ENCODE measurements at places on chromosomes 2 and 18. TPM values are rescaled to one million over a fixed set of nuclear protein-coding genes. Genes with fewer than 3 reads are reported as not detected.

GRCh38 chr2:71215447-71215846, 11.5 kb downstream of the PAIP2B start:
- DNase-seq, result no peak

DNA sequence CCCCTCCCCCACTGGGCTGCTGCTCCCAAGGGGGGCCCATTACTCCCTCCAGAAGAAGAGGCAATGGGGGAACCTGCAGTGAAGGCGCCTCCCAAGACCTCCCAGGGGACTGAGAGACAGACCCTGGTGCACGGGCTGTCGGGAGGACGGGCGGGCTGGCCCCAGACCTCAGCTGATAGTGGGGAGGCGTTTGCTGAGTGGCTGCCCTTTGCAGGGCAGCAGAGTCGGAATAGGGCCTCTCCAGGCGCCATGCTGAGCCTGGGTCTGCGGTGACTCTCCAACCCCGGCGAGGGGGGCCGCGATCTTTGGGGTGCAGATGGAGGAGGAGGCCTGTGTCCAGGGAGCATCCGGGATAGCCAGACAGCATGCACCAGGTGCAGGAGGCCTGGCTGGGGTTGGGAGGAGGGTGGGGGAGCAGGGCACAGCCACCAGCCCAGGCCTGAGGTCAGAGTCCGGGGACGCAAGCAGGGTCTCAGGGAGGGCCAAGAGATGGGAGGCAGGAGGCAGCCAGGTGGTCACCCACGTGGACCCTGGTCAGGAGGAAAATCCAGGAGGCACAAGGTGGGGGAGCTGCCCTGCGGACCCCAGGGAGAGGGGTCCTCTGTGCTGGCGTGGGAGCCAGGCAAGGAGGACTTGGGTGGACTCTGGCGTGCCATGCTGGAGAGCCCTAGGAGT, 11.0 kb downstream of the CROCC2 start:
- peak; percentile 47 for DNase-seq

GRCh38 chr2:102369866-102370265, 14.3 kb downstream of the IL18R1 start:
- DNase-seq, result no peak

- no peak for DNase-seq
Measured at GRCh38 chr2:52805901-52806410, 961.6 kb upstream of the CHAC2 start.

DNA sequence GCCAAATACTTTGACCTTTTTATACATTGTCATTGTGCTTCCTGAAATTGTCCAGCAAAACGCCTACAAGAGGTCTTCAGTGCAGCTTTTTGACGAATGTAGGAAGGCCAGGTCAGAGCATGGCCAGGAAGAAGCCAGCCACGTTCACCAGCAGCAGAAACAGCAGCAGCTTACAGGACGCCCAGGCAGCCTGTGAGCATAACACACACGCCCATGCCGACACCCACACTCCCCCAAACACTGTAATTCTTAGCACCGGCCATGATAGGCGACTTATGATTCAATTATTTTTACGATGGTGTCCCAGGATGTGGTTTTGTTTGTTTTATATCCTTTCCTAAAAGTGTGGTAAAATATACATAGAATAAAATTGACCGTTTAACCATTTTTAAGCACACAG, 249.1 kb upstream of the SALL3 start:
- DNase-seq, result no peak

- no peak for DNase-seq
Measured at GRCh38 chr2:101613056-101613704, 84.3 kb upstream of the MAP4K4 start.

DNA sequence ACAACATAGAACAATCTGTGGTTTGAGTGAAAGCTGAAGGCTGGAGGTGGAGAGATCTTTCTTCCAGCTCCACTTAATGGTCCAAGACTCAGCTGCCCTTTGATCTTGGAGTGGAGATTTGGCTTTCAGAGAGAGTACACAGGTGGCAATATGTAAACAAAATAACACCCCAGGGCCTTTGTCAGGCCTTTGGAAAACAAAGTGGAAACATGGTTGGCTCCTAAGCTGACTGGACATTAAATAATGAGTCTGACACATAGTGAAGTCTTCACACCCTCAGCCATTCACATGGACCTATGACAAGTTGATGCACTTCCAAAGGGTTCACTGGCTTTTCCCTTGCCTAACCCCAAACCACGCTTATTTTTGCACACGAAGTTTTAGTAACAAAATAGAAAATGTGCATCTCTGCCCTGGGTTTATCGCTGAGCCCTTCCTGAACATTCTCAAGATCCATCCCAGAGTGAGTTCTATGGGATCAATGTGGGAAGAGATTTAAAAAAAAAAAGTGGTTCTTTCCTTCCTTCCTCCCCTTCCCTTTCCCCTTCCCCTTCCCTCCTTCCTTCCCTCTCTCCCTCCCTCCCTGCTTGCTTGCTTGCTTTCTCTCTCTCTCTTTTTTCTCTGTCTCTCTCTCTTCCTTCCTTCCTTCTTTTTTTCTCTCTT, 201.3 kb upstream of the NT5C1B start:
- no peak for DNase-seq

DNA sequence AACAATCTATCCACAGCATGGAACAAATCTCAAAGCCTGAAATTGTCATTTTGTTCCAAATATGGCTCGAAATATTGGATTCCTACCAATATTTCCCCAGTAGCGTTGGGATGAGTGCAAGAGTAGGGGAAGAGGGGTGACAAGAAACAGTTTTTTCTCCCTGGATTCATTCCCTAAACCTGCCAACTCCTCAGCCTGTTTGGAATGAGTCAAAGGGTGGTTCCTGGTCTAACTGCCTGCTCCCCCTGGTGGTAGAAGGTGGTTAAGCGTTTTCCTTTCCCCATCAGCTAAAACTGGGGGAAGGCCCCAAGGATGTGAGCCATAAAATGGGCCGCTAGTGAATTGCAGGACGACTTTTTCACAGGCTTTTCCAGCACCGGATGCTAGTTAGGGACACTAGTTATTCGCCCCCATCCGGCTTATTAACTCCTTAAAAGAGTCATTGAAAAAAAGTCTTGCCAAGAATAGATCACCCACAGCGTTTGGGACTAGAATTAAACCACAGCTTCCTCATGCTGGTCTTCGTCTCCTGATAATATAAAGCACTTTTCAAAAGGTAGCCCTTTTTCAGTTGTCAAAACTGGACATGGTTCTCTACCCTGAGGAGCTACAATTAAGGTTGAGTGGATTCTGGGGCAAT, 72.5 kb downstream of the DHRS9 start:
- peak; percentile 63 for DNase-seq

DNA sequence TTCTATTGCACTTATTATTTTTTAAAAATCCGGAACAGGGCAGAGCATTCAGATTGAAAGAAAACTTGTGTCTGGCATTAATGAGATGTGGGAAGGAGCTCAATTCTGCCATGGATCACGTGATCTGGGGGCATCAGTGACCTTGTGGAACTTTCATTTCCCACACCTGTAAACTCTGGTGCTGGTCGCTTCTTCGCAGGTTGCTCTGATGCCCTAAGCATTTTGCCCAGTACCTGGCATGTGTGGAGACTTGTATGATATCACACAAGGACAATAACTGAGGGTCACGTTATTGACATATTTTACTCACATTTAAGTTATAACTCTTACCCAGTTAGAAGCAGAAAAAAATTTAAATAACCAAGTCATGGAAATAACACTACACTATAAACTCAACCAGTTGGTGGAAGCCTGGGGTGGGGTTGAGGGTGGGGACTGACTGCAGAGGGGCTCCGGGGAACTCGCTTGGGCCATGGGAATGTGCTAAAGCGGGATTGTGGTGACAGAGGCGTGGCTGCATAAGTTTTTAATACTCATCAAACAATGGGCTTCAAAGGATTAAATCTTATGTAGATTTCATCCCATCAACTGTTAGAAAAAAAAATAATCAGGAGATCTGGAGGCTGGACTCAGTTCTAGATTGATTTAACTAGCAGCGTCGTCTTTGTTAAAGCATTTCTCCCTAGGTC, 36.5 kb downstream of the ST3GAL5 start:
- no peak for DNase-seq

DNA sequence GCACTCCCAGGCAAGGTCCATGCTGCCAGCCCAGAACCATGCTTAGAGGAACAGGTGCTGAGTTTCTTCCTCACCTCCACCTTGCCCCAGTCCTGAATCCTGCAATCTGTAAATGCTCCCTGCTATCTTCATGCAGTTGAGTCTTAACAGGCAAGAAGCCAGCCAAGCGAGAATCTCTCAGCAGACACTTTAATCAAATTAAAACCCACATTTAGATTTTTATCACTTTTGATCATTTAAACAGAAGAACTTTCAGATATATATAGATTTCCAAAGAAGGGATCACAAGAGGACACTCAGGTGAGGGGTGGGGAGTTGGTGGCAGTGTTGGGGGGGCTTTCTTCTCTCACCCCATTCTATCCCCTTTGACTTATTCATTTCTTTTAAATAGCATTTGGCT, 25.9 kb upstream of the LBH start:
- DNase-seq, result no peak

GRCh38 chr2:160469621-160470204, 23.9 kb downstream of the RBMS1 start:
- DNase-seq, result no peak

DNA sequence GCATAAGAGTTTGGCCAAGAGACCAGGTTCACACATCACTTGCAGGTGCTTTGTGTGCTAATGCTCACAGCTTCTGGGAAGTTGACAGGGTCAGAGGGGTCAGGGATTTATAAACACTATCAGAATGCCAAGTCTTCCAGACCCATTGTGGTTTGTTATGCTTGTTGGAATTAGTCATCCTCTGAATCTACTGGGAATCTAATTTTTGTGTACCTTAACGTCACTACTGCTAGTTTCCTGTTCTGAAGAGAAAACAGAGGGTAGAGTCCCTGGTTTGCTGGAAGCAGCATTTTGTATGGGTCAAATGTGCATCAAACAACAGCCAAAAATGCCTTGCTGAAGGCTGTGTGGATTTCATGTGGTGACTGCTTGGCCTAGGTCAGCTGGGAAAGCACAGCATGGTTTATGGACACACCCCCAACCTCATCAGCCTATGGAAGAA, 33.3 kb downstream of the ANTXR1 start:
- no peak for DNase-seq

- DNase-seq, result no peak
Measured at GRCh38 chr2:74041182-74041581, 56.5 kb downstream of the TET3 start.

The ANKRD39 gene
- total RNA-seq, result 41.7 TPM

The INPP5D gene
- 136 TPM for total RNA-seq

The C2orf80 gene
- not detected for total RNA-seq

The VIL1 gene
- total RNA-seq, result 0.10 TPM
